ENCODE measurements at places on chromosomes 2 and 18.
A peak's percentile ranks its signal among the peaks of the same experiment; 100 is the strongest.

- no peak for DNase-seq
Measured at GRCh38 chr2:275466-275865, 10.7 kb downstream of the ACP1 start.

DNA sequence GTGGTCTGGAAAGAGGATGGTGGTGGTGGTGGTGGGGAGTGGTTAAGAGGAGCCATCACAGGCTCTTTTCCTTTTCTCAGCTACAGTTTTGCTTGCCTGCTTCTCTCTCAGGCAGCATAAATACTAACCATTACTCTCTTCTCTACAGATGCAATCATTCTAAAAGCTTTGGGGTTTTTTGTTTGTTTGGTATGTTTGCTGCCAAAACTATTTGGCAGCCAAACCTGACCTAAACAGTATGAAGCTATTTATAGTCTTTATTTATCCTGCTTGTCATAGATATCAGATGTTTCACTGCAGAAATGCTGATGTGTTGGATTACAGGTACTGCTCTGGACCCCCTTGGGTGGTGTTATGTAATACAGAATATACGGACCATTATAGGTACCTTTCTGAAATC, 15.3 kb downstream of the SIX3 start:
- DNase-seq: no peak

DNA sequence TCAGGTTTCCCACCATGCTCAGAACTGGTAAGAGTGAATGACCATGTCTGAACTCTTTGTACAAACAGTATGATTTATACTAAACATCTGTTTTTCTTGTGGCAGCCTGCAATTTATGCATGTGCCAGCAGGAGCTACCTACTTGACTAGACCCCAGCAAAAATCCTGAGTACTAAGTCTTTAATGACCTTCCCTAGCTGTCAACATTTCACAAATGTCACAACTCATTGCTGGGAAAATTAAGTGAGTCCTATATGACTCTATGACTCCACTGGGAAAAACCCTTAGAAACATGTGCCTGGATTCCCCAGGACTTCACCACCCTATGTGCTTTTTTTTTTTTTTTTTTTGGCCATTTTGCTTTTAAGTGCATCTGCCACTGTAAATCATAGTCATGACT, 1225.8 kb downstream of the SUCLG1 start:
- no peak for DNase-seq

GRCh38 chr2:208189069-208189809, 591 bp downstream of the C2orf80 start:
- no peak for DNase-seq

GRCh38 chr2:160477032-160477431, 16.6 kb downstream of the RBMS1 start:
- no peak for DNase-seq

- no peak for DNase-seq
Measured at GRCh38 chr2:16010011-16010410, 69.7 kb downstream of the MYCN start.

DNA sequence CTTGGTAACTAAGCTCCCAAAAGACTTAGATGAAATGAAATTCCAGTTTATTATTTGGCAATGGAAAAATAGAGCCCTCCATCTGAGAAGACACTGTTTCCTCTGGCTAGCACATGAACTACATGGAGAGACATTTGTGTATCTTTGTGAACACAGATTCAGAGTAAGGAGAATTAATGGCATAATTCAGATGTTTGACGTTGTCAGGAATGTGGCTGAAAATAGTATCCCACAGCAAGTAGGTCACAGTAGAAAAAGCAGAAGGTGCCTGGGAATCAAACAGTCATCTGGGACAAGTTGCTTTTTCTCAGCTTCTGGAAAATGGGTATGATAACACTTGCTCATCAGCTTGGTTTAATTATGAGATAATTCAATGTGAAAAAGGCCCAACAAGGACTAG, 288.6 kb downstream of the PTPRM start:
- DNase-seq: no peak

DNA sequence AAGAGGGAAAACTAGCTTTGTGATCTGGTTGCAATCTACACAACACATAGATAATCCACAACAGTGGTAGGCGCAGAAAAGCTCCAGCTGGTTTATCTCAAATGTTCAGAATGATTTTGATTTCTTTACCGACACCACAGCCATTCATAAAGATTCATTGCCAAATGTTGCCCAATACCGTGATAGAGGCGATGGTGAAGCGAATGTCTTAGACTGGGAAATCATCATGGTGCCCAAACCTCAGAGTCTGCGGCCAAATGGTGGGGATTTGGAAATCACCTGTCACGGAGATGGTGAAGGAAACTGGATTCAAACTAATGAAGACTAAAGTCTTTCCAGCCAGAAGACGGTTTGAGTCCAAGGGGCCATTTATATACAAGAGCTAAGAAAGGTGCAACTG, 48.5 kb upstream of the CCDC150 start:
- DNase-seq: no peak

DNA sequence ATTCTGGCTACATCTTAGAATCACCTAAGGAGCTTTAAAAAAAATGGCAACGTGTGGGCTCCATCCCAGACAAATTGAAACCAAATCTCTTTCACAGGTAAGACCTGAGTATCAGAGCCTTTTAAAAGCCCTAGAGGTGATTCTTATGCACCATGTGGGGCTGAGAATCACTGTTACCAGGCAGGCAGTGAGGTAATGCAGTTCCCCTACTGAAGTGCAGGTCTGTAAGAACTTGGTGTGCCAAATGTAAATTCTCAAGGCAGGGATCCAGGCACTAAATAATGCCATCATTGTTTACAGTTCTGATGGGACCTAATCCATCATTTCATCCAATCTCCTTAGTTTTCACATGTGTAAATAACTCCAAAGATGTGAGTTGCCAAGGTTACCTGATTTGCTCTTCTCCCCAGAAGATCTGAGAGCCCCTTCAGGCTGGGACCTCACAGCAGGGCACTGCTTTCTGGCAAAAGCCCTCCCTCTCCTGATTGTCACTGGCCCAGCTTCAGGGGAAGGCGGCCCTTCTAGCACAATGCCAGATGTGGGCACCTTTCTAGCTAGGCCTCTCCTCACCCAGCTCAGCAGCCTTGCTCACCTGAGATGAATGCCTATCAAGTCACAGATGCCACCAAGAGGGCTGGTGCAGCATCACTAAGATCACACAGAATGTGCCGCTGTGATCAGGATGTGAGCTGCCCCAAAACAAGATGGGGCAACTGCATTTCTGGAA, 73.6 kb upstream of the RGPD5 start:
- DNase-seq: no peak

DNA sequence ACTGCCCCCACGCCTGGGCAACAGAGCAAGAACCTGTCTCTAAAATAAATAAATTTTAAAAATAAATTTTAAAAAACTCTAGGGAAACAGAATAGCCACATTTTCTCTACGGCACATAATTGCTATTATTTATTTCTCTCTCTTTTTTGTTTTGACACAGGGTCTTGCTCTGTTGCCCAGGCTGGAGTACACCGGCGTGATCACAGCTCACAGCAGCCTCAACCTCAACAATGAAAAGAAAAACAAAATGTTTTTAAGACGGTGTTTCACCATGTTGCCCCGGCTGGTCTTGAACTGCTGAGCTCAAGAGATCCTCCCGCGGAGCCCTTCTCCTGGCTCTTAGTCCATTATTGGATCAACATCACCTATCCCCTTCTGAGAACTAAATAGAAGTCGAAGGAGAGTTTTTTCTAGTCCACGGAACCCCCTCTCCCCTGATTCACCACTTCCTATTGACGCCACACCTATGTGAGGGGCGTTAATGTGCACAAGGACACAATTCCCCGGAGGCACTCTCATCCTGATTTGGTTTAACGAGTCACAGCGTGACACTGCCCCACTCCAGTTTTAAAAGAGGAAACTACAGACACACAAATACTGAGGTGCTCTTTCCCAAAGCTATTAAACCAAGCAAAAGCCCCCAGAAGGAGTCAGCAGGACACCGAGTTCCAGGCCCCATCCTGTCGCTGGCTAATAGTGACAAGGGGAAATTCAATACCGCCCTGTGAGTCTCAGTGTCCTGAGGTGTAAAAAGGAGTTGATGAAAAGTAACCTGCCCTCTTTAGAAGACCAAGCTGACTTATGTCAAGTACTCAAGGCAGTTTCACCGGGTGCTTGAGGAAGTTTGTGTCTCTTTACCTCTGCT, 1.1 kb downstream of the NPC1 start:
- DNase-seq: peak; percentile 48

DNA sequence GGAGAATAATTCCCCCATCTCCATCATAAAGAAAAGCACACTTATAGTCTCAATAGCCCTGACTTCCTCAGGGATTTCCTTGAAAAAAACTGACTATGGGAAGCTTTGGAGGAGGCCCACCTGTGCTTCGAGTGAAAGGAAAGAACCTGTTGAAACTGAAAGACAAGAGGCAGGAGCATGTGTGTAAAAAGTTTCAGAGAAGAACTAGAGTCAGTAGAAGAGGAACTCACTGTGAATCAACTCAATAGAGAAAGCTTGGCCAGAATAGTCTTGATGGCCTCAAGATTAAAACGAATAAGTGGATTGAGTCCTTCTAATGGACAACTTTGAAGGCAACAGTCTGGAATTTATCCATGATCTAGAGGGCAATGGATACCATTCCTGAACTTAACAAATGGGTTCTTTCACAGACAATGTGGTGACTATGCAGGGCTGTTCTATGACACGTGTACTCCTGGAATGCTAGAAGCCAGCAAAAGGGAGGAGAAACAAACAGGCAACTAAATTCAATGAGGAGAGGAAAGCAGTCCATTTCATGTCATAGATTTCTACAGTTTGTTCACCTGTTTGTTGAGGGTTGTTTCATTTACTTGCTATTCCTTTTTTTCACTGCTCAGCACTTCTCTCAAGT, 442.3 kb downstream of the GRB14 start:
- peak; percentile 37 for DNase-seq

DNA sequence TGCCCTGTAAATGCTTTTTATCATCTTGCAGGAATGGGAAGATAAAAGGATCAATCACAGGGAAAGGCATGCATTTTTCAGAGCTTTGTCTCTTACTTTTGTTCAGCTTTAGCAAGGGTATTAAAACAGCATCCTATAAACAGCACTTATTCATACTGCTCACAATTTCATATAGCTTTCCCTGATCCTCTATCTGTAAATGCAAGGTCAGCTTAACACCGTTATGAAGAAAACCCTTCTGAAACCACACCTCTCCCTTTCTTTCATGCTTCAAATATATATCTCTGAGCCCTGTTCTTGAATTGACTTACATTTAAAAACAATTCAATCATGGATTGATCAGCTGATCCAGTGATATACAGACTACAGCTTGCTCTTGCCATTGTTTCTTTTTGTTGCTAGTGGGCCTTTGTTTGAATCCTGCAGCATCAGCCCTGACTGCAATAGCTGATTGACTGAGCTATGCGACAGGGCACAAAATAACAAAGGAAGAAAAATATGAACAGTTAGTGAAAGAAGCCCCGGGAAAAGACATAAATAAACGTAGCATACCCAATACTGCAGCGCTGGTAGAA, 795.5 kb upstream of the CDH2 start:
- DNase-seq: no peak

DNA sequence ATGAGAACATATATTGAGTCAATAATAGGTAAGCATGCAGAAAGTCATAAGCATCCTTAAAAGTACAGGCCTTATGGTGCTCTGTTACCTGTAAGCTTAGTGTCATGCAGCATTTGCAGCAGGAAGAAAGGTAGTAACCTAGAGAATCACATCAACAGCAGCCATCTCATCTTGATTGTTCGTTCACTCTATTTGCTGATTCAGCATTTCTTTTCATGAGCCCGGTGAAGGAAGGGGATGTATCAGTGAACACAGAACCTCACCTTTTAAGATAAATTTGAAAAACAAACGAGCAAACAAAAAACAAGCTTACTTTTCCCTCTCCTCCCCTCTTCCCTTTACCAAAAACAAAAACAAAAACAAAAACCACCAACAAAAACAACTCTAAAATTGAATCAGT, 89.9 kb downstream of the MIB1 start:
- DNase-seq: no peak

GRCh38 chr2:40317761-40318160, 134.1 kb downstream of the SLC8A1 start:
- no peak for DNase-seq

DNA sequence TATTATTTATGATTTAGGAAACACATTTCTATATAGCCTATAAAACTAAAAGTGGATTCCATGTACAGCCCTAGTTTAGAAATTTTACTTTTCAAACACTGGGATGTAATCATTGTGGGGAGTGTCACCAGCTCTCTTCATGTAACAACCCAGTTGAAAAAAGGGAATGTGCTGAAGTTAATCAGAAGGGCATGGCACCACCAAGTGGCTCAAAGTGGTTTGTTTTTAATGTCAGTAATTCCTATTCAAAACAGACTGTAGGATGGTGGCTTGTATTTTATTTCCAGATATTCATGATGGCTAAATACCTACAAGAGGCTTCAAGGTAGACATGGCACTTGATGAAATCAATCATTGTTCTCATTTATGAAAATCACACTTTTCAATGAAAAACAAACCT, 58.1 kb upstream of the TMEM182 start:
- DNase-seq: peak; percentile 8

GRCh38 chr18:853471-853870, 41.4 kb upstream of the YES1 start:
- no peak for DNase-seq

GRCh38 chr2:105553538-105554196, 154.8 kb upstream of the FHL2 start:
- peak; percentile 69 for DNase-seq

DNA sequence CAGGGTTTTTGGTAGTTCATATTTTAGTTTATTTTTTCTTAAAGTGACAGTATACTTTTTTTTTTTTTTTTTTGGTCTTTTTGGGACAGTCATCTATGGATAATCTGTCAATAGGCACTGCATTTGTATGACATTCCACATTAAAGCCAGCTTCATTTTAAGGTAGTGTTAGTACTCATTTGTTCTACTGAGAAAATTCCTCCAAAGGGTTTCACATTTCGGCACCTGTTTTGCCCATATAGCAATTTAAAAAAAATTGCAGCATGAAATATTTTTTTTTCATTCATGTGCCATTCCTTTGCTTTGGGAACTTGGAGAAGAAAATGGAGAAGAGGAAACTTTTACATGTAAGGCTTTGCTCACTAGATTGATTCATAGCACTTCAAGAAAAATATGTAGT, 276.3 kb upstream of the TCF4 start:
- DNase-seq: no peak

GRCh38 chr2:224008702-224009261, 30.3 kb downstream of the SERPINE2 start:
- DNase-seq: no peak

DNA sequence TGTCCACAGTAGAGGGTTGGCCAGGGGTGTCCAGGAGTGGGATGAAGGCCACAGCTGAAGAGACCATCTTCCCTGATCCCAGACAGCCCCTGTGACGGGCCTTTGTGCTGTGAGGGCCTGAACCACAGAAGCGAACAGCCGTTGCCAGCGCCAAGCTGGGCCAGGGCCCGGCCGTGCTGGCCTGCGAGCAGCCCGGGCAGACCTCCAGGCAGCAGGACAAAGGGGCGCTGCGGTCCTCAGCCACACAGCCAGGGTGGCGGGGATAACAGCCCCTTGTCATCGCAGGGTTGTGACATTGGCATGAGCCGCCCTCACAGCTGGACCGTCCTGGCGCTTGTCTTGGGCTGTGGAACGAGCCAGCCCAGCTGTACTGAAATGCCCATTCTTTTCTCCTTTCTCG, 161.1 kb downstream of the FAM210A start:
- DNase-seq: no peak
